Dermis blood vessel endothelial cell (primary cell): ENCODE measurements at places on chromosomes 1 and 21. TPM values are rescaled to one million over a fixed set of nuclear protein-coding genes. Genes with fewer than 3 reads are reported as not detected.

GRCh38 chr21:26719750-26720149 is 125.5 kb downstream of the ADAMTS1 start:
- DNase-seq = no peak

GRCh38 chr1:192706936-192707335 is 71.0 kb downstream of the RGS13 start:
- DNase-seq = no peak

DNA sequence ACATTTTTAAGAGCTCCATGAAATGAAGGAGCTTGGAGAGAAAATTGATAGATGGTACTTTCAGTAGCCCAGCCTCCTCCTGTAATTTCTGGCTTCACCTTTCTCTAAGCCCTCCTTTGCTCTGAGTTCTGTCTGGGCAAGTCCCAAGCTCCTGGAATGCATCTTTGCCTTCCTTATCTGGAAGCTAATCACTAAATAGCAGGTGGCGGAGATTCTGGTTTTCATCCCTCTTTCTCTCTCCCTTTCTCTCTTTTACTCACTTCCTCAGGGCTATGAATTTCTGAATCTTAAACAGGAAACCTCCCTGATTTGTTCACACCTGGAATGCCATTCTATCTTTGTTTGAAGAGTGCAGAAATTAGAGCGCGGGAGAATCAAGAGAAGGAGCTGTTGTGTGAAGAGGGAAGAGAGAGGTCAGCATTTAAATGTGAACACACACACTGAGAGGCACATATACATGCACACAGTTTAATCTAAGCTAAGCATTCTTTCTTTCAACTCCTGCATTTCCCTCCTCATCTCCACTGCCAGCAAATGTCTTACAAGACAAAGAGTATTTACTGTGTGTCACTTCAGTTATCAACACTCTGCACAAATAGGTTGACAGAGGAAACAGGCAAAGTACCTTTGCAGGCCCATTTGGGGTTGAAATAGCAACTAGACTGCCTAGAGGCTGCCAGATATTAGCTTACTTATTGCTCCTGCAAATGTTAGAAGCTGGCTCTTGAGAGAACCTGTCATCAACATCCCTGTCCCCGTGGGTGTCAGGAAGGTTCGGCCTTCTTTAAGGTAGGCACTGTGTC is 199.4 kb upstream of the CAMK1G start:
- no peak for DNase-seq

DNA sequence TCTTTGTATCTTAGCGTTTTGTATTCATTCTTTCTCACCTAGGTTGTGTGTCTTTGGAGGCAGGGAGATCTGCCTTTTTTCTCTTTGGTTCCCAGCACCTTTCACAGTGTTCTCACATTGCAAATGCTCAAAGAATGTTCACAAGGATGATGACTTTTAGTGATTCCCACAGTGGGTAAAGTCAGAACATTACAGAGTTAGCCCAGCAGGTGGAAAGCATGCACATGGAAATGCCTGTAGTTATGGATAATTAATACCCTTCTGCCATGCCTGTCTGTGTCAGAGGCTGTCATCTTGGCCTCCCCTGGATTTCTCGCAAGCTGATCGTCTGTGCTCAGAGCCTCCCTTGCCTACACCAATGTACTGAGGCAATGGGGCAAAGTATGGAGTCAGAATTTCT is 458.9 kb downstream of the LMO4 start:
- no peak for DNase-seq

DNA sequence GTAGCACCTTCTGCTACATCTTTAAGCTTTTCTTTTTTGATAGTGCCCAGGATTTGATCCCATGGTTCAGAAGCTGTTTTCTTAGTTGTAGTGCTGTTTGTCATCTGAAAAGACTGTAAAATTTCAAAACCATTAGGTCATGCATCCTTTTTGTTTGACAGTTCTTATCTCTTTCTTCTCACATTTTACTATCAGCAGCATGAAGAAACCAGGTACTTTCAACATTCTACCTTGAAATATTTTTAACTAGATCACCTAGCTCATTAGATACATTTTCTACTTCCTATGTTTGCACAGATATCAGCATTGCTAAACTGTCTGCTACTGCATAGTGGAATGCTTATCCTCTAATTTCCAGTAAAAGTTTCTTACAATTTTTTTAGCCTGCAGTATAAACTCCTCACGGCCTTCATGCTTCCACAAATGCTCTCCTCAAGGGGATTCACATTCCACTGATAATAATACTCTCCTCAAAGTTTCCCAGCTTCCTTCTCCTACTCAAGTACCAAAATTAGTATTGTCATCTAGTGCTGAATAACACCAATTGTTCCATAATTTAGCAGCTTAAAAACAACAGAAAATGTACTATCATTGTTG is 243.9 kb upstream of the ZRANB2 start:
- DNase-seq = no peak

- peak; percentile 83 for DNase-seq
Observed at GRCh38 chr1:151993734-151994496, at the start of gene S100A10. Gene S100A10 (minus strand): TSS chr1:151993859. CDS start chr1:151986230, 7,629 bp downstream.

- DNase-seq = peak; percentile 90
Observed at GRCh38 chr1:156053768-156054499, at the start of gene UBQLN4. Gene UBQLN4 (minus strand): TSS chr1:156053798. CDS start chr1:156053701, 97 bp downstream.

GRCh38 chr1:94792473-94793295 is 27.5 kb upstream of the SLC44A3 start:
- DNase-seq = peak; percentile 76

GRCh38 chr1:239354231-239354630 is 32.1 kb upstream of the CHRM3 start:
- no peak for DNase-seq

DNA sequence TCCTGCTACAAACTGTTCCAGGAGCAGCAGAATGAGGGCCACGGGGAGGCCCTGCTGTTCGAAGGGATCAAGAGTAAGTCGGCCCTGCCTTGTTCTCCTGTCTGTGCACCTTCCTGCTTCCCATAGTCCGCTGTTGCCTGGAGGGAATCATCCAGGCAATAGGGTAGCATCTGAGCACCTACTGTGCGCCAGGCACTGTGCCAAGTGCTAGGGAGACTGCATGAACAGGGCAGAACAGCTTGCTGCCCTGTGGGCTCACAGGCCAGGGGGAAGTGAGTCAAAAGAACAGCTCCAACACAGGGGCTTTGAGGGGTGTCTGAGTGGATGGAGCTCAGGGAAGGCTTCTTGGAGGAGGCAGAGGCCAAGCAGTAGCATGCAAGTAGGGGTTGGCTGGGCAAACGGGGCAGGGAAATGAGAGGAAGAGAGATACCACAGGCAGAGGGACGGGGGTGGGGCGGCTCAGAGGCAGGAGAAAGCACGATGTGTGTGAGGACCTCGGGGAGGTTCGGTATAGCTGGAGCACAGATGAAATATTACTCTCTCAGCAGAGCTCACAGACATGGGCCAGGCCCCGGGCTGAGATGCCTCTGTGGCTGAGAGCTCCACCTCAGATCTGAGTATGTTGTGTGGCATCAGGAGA is 15.5 kb upstream of the PADI6 start:
- DNase-seq = no peak

GRCh38 chr1:10615932-10616671 is 141.4 kb downstream of the PEX14 start:
- DNase-seq = no peak

DNA sequence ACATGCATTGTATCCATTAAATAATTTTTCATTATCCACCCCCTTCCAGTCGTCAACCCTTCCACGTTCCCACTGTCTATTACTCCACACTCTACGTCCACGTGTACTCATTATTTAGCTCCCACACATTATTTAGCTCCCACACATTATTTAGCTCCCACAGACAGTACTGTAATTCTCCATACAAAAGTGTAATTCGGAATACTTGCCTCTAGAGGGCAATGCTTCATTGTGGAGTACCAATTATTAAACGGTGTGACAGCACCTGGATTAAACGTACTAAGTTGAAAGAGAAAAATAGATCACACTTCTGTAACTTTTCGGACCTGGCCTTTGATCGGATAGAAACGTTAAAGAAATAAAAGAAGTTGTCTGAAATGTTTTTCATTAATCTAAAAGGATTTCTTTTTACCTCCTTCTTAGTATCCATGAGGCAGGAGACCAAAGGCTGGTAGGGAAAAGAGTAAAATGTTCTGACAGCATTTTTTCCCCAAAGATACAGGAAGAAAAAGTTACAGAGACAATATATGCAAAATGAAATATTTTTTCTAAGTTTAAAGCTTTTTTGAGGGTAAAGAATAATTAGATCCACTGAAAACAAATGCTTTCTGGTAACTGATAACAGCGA is 99.2 kb downstream of the LHX8 start:
- DNase-seq = peak; percentile 68

DNA sequence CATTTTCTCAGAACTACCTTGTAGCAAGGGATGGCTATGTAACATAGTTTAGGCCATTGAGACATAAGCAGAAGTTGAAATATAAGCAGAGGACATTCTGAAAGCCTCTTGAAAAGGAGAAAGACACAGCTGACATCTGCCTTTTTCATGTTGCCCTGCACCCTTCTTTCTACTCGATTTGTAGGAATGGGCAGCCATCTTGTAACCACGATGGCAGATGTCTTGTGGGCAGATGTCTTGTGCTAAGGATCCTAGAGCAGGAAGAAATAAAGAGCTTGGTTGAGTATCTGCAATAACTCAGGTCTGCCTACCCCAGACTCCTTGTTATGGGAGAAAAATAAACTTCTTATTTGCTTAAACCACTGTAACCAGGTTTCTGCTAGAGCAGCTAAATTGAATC is 351.0 kb downstream of the PDE4B start:
- DNase-seq = no peak

- DNase-seq = no peak
Observed at GRCh38 chr21:45325206-45326168, 37.8 kb upstream of the POFUT2 start.

DNA sequence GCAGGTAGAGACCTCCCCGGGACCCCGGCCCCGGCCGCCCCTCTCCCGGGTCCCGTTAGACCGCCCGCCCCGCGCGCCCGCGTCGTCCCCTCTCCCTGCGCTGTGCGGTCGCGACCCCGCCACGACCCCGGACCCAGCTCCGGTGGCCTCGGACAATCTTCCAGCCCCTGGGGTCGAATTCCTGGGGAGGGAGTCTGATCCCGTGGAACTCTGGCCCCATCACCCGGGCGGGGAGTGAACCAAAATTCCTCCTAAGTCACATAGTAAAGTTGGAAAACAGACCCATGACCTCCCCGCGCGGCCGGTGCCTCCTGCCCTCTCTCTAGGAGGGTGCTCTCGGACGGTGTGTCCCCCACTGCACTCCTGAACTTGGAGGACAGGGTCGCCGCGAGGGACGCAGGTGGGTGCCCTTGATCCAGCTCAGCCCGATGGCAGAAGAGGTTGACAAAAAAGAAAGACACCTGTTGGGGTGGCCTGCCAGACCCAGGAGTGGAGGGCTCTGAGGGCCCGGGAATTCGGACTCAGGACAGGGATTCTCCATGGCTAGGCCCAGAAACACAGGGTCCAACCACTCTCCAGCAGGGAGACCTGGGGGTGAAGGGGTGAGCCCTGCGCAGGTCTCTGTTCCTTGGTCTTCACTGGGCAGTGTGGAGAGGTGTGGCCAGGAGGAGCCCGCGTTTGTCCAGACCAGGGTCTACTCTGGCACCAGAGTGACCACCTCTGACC is 451 bp downstream of the ADAMTSL4 start:
- peak; percentile 21 for DNase-seq

DNA sequence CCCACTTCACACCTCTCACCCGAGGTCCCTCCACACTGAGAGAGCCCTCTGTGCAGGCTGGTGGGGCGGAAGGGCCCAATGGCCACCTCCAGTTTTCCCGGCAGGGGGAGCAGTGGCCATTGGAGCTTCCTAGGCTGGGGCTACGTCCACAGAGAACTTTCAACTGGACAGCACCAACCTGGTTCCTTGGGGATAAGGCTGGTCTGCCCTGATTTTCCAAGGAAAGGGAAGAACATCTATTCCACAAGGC is 20.3 kb upstream of the LAPTM5 start:
- DNase-seq = no peak

GRCh38 chr1:17919525-17920439 is 164.6 kb downstream of the ACTL8 start:
- peak; percentile 13 for DNase-seq

DNA sequence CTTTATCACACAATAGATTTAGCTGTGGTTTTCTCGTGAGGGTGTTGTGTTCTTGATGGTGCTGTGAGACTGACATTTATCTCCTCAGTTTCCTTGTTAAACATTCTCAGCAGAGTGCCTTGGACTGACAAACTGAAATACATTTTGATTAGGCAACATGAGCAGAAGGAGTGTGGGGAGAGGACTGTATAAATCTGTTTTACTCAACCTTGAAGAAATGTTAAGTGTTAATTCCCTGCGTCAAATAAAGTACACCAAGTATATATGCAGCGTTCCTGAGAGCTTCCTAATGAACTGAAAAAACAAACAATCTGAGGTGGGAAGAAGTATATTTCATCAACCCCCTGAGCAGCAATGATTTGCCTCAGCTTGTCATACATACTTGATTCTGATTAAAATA is 540.3 kb upstream of the B3GALT2 start:
- no peak for DNase-seq

- DNase-seq = peak; percentile 82
Observed at GRCh38 chr1:222464841-222465210, 83.1 kb downstream of the HHIPL2 start.

DNA sequence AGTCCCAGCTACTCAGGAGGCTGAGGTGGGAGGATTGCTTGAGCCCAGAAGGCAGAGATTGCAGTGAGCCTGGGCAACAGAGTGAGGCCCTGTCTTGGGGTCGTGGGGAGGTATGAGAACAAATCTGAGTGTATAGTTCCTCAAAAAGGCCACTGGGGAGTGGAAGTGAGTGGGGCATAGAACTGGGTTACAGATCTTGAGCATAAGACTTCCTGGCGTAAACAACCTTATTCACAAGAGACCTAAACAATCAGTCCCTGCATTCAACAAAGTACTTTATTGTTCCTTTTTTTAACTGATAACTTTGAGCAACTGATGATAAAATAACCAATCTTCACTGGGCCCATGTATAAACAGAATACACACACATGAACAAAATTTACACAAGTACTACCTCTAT is 72.7 kb upstream of the MUTYH start:
- DNase-seq = no peak

GRCh38 chr1:184502161-184502560 is 115.3 kb downstream of the C1orf21 start:
- no peak for DNase-seq

GRCh38 chr1:45512641-45513054 is 9.0 kb downstream of the PRDX1 start:
- DNase-seq = peak; percentile 88

- DNase-seq = no peak
Observed at GRCh38 chr1:185598332-185598731, 135.9 kb upstream of the HMCN1 start.

GRCh38 chr1:31920956-31921355 is 17.2 kb downstream of the PTP4A2 start:
- DNase-seq = no peak

- DNase-seq = no peak
Observed at GRCh38 chr1:153441238-153441755, 19.2 kb downstream of the S100A7 start.

- no peak for DNase-seq
Observed at GRCh38 chr1:53631622-53632310, 107.2 kb downstream of the GLIS1 start.

GRCh38 chr1:70685300-70686286 is 274.5 kb downstream of the CTH start:
- DNase-seq = peak; percentile 69

GRCh38 chr1:107677697-107678096 is 287.3 kb downstream of the VAV3 start:
- DNase-seq = no peak

The DDR2 gene
- total RNA-seq = 6.5 and 11.1 TPM in 2 replicates

The CDC7 gene
- total RNA-seq = 2.6 and 7.7 TPM in 2 replicates

The CLIC4 gene
- total RNA-seq = 262 and 338 TPM in 2 replicates

The MYOC gene
- not detected in 2 replicates for total RNA-seq

The TRAF3IP3 gene
- not detected in 2 replicates for total RNA-seq

The KCTD3 gene
- total RNA-seq = 55.0 and 85.9 TPM in 2 replicates

The ADARB1 gene
- total RNA-seq = 27.0 and 32.0 TPM in 2 replicates

The TSPEAR gene
- 0.47 and 1.0 TPM in 2 replicates for total RNA-seq

The PPFIA4 gene
- total RNA-seq = 0.14 and 0.17 TPM in 2 replicates

The CLCA1 gene
- total RNA-seq = not detected in 2 replicates

The BEST4 gene
- not detected in 2 replicates for total RNA-seq

The SLC44A5 gene
- 1.7 TPM in 2 replicates for total RNA-seq
